Sigmoid colon (tissue), 7 donors: ENCODE measurements at places on chromosomes 4 and X. TPM values are rescaled to one million over a fixed set of nuclear protein-coding genes. Genes with fewer than 3 reads are reported as not detected.
A peak's percentile ranks its signal among the peaks of the same experiment; 100 is the strongest.

HS6ST2 gene
- polyA plus RNA-seq, result not detected

DNA sequence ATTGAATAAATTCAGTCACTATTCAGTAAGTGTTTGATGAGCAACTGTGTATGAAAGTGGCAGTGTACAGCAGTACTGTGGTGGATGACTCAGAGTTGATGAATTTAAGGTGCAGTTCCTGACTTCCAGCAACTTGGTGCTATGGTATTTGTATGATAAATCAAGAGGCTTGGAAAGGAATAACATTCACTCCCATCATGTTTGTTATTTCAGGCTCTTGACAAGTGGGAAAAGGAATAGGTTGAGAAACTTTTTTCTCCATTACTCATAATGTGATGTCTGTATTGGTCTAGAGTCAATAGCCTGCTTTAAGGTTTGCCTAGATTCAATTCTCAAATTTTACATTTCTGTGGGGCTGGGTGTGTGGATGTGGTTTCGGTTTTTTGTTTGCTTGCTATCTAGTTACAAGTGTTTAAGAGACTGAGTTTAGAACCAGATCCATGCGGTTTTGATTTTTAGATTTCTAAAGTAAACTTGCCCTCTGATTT lies 35.1 kb upstream of the CYP2U1 start:
- no peaks in the 10 kb centered on the region for H3K4me1 ChIP-seq
- no peak overlapping the region for H3K4me3 ChIP-seq
- no peaks in the 10 kb centered on the region for H3K36me3 ChIP-seq
- H3K27ac ChIP-seq, result peak overlapping the region; percentile 77

GRCh38 chrX:132631579-132632232 lies 142.9 kb upstream of the MBNL3 start:
- H3K27me3 ChIP-seq, result no peaks in the 10 kb centered on the region
- H3K4me1 ChIP-seq, result no peaks in the 10 kb centered on the region
- H3K27ac ChIP-seq, result no peak overlapping the region
- no peaks in the 10 kb centered on the region for H3K36me3 ChIP-seq
- no peak overlapping the region for H3K4me3 ChIP-seq
- no peak for DNase-seq

GRCh38 chr4:171266671-171267070 lies 546.5 kb upstream of the GALNTL6 start:
- no peaks in the 10 kb centered on the region for H3K27me3 ChIP-seq
- no peak overlapping the region for H3K4me3 ChIP-seq
- DNase-seq, result no peak
- no peak overlapping the region for H3K27ac ChIP-seq

DNA sequence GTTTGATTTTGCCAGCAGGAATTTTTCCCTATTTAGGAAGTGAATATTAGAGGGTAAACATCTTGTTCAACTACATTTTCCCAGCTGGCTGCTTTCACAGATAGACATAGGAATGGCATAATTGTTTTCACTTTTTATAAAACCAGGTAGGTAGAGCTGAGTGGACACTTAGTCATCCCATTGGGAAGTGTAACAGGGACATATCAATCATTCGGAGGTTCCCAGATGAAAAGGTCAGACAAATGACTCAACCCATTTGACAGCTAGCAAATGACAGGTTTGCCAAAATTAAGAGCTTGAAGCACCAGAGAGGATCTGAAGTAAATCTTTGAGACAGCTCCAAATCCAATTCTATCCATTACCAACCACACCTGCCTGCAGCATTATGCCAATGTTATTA lies 205.3 kb downstream of the SLC39A8 start:
- no peaks in the 10 kb centered on the region for H3K4me1 ChIP-seq
- no peak for DNase-seq
- no peaks in the 10 kb centered on the region for H3K36me3 ChIP-seq

DNA sequence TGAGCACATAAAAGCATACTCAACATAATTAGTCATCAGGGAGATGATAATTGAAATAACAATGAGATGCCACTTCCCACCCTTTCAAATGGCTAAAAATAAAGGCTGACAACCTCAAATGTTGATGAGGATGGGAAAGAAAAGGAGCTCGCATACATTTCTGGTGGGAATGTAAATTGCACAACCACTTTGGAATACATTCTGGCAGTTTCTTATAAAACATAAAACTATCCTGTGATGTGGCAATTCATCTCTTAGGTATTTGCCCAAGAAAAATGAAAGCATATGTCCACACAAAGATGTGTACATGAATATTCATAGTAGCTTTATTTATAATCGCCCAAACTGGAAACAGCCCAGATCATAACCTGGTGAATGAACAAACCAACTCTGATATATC lies 687 bp upstream of the ZNF275 start:
- DNase-seq, result no peak
- H3K27me3 ChIP-seq, result no peaks in the 10 kb centered on the region
- H3K4me3 ChIP-seq, result no peak overlapping the region
- H3K36me3 ChIP-seq, result no peaks in the 10 kb centered on the region
- H3K27ac ChIP-seq, result no peak overlapping the region
- peaks cover 8% of the 10 kb centered on the region for H3K4me1 ChIP-seq

GRCh38 chr4:153222707-153223426 lies 18.6 kb downstream of the TRIM2 start:
- no peaks in the 10 kb centered on the region for H3K27me3 ChIP-seq
- DNase-seq, result peak; percentile 78
- no peaks in the 10 kb centered on the region for H3K36me3 ChIP-seq
- H3K27ac ChIP-seq, result peak overlapping the region; percentile 93
